ENCODE measurements at places on chromosomes 4 and X.

DNA sequence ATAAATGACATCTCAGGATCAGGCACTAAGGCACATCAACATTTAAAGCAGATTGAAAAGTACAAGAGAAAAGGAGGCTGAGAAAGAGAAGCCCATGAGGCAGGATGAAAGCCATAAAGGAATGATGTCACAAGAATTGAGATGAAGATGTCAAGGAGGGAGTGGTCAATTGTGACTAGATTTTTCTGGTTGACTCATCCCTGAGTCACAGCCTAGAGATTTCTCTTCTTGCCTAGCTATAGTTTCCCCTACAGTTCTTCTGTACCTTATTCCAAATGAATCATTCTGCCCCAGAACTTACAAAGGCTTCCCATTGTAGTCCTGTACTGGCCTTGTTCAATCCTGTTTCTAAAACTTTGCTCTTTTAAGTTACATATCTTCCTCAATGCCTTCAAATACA, 3.4 kb upstream of the USP53 start:
- DNase-seq = peak; percentile 45

- no peak for DNase-seq
Observed at GRCh38 chrX:112066813-112067212, 15.8 kb downstream of the TRPC5 start.

DNA sequence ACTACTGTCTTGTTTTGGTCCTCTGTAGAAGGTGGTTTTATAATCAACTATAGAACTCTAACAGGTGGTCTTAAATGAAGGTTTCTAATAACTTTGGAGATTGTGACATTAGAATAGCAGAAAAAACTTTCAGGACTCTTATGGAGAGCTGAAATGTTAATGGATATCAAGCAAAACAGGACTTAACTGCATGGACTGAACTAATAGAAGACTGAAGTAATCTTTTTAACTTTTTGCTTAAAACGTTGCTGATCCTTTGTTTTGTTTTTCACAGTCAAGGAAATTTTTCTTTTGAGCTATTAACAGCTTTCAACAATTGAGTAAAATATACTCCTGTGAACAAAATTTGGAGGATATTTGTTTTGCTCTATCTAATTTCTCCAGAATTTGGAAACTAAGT, 17.2 kb downstream of the NXT2 start:
- DNase-seq = no peak

- no peak for DNase-seq
Observed at GRCh38 chrX:69024161-69024736, 141.0 kb downstream of the PJA1 start.

DNA sequence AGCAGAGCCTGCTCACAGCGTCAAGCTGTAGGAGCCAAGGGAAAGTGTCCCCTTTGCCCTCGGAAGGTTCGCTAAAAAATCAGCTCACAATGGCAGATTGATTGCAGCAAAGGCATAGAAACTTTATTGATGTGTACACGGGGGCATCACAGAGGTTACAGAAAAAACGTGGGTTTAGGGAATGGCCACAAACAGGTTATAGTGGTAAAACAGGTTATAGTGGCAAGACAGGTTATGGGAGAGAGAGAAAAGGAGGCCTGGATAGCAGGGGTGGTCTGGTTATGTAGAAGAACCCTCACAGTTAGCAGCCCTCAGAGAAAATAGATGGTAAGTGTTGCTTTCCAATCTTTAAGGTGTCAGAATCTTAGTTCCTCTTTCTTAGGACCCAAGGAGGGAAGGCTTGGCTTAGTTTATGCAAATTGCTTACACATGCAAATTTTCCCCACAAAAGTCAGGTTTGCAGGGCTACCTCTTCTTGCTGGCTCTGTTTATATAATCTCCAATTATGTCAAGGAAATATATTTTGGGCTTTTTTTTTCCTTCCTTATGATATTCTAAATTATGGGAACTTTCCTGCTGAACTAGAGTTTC, 113.7 kb downstream of the BMP15 start:
- DNase-seq = no peak

DNA sequence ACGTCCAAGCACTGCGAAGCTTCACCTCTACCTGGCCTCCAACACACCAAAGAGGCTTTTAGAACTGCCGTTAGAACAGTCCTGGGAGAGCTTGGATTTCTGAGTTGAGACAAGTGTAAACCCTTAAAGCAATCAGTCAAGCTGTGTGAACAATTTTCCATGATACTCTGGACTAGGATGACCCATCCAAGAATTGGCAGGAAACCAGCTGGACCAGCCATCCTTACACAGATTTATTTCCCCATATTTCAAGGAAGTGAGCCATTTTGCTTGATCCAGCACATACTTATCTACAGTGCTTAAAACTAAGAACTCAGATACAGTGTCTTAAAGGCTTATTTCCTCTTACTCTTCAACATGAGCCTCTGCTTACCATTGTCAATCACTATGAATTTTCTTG, 340.7 kb upstream of the HS3ST1 start:
- no peak for DNase-seq

- no peak for DNase-seq
Observed at GRCh38 chrX:29518100-29518499, 697.3 kb upstream of the MAGEB2 start.

DNA sequence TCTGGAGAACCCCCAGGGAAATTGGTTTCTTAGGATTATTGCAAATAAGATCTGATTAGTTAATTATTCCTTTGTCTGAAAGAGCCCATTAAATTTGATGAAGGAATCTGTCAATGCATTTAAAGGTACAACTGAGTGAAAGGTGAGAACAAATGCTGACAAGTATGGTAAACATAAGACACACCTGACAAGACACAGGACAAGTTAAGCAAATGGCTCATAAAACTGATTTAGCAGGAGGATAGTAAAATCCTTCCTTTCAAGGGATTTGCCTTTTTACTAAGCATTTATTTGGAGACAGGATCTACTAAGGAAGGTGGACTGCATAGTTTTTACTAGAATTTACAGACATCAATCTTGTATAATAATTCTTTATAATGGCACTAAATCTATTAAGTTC, 553.9 kb downstream of the SPRY1 start:
- no peak for DNase-seq

DNA sequence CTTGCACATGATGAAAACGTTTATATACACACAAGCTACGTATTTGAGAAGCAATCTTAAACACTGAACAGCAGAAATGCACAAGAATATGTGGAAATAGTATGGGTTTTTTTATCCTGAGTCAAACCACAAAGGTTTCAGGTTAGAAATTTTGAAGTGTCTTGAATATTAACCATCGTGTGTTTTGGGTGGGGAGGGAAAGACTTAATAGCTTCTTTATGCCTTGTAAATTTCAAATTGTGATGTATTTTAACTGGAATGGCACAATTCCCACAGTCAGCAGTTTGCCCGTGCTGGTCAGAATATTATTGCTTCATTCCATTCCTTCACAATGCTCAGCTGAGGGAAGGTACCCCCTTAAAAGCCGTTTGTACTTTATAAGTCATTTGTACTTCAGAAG, 67.4 kb upstream of the WDR1 start:
- DNase-seq = no peak

- DNase-seq = no peak
Observed at GRCh38 chr4:126961661-126962060, 671.1 kb upstream of the INTU start.

DNA sequence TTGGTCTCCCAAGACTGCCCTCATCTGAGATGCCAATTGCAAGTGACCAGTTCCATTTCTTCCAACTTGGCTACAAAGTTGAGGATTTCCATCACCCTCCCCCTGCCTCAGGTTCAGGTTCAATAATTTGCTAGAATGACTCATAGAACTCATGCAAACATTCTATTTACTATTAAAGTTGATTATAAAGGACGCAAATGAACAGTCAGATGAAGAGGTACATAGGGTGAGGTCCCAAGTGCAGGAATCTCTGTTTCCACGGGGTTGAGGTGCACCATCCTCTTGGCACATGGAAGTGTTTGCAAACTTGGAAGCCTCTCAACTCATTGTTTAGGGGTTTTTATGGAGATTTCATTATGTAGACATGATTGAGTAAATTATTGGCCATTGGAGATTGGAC, 41.0 kb downstream of the FGFBP1 start:
- DNase-seq = no peak

- no peak for DNase-seq
Observed at GRCh38 chrX:545452-545885, 85.1 kb upstream of the SHOX start.
